Left cardiac atrium (tissue), 4 donors: ENCODE measurements at places on chromosomes 7 and 10. TPM values are rescaled to one million over a fixed set of nuclear protein-coding genes. Genes with fewer than 3 reads are reported as not detected.

DNA sequence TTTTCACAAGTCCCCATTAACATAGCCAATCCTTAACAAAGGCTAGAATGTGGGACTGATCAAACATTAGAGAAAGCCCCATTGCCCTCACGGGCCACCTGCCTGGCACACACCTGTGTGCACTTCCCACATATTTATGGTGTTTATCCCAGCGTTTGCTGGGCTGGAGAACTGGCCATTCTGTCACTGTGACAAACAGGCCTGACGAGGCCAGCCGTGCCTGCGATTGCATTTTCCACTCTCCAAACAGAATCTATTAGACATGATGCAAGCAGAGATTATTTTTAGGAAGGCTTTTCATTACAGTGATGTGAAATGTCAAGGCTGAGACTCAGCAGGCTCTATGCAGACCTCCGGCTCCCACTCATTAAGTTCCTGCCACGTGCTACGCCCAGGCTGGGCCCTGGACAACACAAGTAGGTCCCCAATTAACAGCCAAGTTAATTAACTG lies 20.4 kb downstream of the PTPRN2 start:
- DNase-seq, result no peak

DNA sequence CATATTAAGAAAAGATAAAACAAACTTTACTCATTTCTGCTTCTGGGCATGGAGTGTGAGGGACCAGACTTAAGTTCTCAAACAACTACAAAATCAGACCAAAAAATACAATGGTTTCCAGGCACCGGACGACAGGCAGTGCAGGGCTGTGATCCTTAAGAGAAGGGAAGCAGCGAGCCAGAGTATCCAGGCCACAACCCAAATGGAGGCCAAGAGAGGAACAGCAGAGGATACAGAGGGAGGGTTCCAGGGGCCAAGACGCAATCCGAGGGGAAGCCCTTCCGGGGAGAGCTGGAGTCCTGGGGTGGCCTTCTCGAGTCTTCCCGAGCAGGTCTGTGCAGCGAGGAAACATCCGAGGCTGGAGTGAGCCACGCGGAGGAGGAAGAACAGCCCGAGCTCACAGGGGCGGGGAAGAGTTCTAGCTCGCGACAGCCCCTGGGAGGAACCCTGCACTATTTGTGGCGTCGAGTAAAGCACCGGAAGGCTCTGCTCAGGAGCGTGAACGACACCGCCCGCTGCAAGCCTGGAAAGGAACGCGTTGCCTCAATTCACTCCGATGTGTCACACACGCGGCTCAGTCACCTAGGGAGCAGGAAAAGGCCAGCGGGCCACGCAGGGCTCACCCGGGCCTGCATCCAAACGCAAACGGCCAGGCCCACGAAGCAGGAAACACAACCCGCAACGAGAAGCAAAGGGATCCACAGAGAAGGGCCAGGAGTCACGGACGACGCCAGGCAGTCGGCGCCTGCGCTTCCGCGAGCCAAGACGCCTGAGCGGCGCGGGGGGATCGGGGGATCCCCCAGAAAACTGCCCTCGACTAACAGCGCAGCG lies 933 bp upstream of the RNF32 start:
- peak; percentile 28 for DNase-seq

DNA sequence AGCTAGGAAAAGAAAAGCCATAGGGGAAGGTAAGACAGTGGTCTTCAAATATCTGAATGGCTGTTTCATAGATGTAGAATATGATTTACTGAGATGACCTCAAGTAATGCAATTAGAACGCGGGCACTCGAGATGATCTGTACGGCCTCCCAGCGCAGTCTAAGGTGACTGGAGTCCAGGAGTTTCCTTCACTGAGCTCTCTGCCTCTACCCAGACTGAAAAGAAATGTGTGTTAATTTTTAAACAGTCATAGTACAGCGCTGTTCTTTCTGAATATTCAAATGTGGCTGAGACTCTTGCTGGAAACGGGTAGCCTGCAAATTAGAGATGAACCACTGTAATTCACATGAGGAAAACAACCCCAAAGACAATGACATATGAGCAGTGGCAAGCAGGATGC lies 562.4 kb upstream of the AUTS2 start:
- DNase-seq, result no peak

DNA sequence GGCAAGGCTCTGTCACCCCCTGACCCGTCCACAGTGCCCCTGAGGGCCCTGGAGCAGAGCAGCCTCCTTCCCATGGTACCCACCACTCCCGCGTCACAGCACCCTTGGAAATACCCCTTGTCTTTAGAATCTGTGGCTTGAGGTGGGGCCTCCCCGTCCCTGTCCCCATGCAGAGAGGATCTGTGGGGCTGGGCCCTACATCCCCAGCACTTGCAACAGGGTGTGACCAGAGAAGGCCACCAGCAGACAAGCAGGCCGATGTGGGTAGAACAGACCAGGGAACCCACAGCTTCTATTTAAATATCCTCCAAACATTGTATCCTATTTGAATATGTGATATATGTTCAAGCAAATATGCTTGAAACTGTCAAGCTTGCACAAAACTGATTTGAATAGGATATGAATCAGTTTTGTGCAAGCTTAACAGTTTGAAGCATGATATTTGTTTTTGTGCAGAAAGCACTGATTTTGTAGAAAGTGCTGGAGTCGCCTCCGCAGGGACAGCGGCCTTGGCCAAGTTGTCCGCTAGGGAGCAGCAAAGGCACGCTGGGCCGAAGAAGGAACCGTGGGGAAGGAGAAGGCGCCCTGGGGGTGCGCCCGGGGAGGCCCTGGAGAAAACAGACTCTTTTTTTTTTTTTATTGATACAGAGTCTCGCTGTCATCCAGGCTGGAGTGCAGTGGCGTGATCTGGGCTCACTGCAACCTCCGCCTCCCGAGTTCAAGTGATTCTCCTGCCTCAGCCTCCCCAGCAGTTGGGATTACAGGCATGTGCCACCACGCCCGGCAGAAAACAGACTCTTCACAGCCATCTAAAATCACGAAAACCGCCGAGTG lies 2.2 kb downstream of the CFAP46 start:
- DNase-seq, result peak; percentile 60

DNA sequence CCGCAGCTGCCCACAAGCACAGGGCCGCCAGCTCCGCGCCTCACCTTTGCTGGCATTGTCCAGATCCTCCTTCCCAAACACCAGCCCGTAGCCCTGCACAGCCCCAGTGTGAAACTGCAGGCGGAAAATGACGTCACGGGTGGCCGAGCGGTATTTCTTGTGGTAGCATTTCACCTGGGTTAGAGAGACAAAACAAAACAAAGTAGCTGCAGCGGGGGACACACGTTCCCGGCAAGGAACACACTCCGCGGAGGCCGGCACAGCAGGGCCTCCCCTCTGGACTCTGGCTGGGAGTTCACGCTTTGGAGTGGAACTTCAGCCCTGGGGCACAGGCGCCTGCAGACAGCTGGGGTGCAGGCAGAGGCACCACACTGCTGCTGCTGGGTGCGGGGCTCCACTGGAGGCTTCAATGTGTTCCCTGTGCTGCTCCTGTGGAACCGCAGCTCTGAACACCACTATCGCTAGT lies 181.1 kb downstream of the TNS3 start:
- no peak for DNase-seq

- no peak for DNase-seq
These were observed 16.1 kb downstream of the OGDH start for GRCh38 chr7:44622342-44623151.

Gene FAM25G
- not detected for total RNA-seq

Gene ATOH7
- not detected for total RNA-seq

Gene FEZF1
- total RNA-seq, result not detected

Gene RNF32
- 0.56 TPM for total RNA-seq

Gene CLEC5A
- 1.4 TPM for total RNA-seq
